EH (cell line): ENCODE measurements at places on chromosomes 3 and 15.
A peak's percentile ranks its signal among the peaks of the same experiment; 100 is the strongest.

DNA sequence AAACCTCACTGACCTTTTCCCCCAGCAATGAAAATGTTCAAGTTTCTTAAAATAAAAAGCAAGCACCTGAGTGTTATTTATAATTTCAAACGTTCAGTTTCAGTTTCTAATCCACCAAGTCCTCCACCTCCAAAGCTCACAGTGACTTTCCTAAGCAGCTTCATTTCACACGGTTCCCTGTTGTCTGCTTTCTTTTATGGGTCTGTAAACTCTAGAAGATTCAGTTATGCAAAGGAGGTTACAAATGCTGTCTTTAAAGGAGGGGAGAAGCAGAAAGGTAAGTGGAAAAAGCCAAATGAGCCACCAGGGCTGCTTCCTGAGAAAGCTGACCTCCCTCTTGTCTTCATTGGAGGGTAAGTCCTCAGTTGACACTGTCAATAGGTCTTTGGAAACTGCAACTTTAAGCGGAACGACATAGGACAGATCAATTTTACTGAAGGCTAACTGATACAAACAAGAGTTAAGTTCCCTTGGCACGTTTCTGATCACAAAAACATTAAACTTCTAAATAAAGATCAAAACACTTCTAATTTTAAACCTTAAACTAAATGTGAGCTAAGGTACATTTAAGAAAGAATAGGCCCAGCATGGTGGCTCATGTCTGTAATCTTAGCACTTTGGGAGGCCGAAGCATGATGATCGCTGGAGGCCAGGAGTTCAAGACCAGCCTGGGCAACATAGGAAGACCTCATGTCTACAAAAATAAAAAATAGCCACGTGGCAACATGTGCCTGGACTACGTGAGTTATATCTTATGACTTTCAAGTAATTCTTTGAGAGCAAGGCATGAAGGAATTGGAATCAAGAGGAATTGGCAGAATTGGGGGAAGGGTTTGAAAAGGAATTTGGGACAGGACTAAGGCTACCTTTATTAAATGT is 151.9 kb upstream of the UBE2E1 start:
- DNase-seq = no peak

DNA sequence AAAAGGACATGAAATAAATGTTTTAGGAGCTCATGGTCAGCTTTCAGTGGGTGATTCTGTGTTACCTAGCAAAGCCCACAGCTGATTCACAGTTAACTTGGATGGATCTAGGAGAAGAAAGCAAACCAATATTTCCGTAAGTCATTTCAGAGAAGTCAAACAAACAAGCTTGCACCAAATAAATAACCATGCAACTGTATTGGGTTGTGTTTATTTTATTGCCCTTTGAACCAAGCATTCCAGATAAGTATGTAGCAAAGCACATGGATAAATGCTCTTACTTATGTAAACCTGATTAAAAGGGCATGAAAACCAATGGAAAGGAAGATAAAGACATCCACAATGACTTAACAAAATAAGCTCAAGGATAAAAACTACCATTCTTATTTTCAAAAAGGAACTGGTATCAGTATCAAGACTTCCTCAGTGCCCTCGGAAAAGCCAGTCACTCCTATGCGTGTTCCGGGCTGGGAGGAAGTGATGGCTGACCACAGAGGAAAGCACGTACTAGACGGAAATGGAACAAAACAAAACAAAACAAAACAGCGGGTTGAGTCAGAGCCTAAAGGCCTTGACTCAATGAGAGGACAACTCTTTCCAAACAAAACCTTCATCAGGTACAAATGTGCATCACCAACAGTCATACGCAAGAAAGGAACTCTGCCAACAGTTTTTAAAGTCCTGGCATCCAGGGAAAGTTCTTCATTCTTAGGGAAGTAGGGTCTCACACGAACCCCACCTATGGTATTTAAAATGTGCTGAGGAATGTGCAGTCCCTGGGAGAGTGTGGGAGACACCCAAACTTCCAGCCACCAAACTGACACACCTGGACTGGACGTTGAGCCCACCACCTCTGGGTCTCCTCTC is 103.3 kb downstream of the SNRK start:
- peak; percentile 63 for DNase-seq

- DNase-seq = peak; percentile 29
These were observed 56.3 kb upstream of the RPL32 start for GRCh38 chr3:12897381-12898289.

- DNase-seq = no peak
These were observed 22.3 kb upstream of the CBLB start for GRCh38 chr3:105891101-105891500.

GRCh38 chr3:13143381-13144004 is 70.3 kb upstream of the IQSEC1 start:
- no peak for DNase-seq

GRCh38 chr3:43871627-43872245 is 181.0 kb downstream of the ABHD5 start:
- no peak for DNase-seq

GRCh38 chr3:115808816-115809215 is 185.5 kb downstream of the GAP43 start:
- DNase-seq = no peak

DNA sequence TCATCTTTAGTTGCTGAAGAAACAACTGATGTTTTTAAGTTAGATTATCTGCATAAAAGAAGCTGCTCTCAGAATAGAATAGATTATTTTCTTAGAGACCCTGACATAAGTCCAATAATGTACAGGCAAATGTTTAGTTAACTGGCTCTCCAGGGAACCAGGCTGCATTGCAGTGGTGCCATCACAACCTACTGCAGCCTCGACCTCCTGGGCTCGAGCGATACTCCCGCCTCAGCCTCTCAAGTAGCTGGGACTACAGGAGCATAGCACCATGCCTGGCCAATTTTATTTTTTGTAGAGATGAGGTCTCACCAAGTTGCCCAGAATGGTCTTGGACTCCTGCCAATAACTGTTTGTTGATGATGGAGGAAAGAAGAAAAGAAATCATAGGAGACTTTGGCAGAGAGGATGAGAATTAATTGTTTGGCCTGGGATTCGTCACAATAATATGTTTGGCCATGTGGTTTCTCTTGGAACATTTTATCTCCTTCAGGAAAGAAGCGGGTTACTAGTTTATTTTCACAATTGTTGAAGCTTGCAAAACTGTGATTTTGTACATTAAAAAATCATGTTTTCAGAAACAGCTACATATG is 429.2 kb downstream of the CADM2 start:
- no peak for DNase-seq

DNA sequence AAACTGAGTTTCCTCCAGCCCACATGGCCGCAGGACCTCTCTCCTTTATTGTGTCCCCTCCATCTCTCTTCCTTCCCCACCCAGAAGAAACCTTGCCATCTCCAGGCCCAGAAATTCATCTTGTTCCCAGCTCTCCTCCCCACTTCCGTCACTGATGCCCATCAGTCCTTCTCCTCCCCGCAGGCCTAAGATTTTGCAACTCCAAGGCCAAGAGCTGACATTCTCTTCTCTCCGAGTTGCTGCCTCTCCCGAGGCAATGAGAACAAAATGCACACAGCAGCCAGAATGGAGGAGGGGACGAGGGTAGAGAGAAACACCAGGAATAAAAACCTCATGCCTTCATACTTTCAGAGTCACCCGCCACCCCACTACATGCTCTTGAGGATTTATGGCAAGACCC is 526.5 kb upstream of the PROK2 start:
- DNase-seq = peak; percentile 31

GRCh38 chr3:45554006-45554666 is 40.4 kb upstream of the LIMD1 start:
- DNase-seq = peak; percentile 70
